ENCODE measurements at places on chromosomes 7 and 10.

GRCh38 chr7:42699380-42700178 is 212.3 kb downstream of the C7orf25 start:
- DNase-seq, result no peak

- peak; percentile 72 for DNase-seq
Observed at GRCh38 chr7:105014693-105015389, 836 bp downstream of the KMT2E start.

- no peak for DNase-seq
Observed at GRCh38 chr10:7206412-7207100, 204.3 kb downstream of the SFMBT2 start.

GRCh38 chr10:86957471-86958115 is at the start of gene MMRN2:
MMRN2 (minus strand) TSS chr10:86957615; CDS start chr10:86957541, 74 bp downstream.
- DNase-seq, result no peak

DNA sequence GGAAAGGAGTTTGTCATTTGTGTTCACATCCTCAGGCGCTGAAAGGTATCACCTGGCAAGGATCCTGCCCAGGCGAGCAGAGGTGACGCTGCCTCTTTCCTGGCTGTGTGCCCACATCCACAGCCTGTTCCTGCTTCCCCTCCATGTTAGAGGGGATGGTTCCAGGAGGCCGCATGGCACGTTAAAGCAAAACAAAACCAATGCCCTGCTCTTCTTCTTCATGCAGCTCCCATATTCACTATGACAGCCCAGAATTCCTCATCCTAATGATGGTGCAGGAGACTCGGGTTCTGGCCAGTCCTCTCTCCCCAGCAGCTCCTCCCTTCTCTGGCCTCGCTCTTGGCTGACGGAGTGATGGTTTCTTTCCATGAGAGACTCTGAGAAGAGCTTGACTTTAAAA is 678.5 kb upstream of the ANKRD30A start:
- no peak for DNase-seq

GRCh38 chr7:28044825-28045224 is 135.8 kb downstream of the JAZF1 start:
- DNase-seq, result no peak

DNA sequence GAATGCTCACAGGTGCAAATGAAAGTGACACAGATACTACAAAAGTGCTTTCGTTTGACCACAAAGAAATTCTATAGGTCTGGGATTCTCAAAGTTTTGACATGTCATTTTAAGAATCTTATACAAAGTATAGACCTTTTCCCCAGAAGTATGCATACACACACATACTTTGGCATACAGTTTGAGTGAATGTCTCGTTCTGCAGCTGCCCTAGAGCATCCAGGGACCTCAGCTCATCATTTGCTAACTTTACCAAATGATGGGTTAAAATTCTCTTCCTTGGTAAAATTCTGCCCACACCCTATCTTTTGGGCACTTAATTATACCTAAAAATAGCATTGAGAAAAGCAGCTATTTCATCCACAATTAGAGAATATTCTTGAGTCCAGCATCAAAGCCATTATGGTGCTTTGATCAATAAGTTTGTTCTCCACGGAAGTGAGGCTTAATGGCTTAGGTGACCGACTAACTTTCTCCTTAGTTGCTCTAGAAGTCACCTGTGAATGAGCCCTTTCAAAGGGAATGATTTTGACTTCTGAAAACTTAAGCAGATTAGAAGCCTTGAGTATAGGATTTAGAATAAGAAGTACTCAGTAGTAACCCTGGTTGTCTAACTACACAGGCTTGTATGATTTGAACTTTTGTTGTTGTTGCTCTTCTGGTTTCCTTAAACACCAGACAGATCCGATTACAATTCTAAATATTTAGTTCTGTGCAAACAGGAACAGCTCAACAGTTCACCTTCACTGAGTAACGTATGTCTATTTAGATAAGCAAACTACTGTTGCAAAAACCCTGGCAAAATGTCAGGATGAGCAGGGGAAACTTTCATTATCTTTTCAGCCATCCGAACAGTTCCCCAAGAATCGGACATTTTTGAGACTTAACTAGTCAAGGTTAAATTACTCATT is 70.6 kb downstream of the CNNM2 start:
- peak; percentile 7 for DNase-seq
